ENCODE measurements at places on chromosomes 11 and 22.
A peak's percentile ranks its signal among the peaks of the same experiment; 100 is the strongest.

GRCh38 chr11:61688365-61689163 lies 8.4 kb downstream of the DAGLA start:
- no peak for DNase-seq

DNA sequence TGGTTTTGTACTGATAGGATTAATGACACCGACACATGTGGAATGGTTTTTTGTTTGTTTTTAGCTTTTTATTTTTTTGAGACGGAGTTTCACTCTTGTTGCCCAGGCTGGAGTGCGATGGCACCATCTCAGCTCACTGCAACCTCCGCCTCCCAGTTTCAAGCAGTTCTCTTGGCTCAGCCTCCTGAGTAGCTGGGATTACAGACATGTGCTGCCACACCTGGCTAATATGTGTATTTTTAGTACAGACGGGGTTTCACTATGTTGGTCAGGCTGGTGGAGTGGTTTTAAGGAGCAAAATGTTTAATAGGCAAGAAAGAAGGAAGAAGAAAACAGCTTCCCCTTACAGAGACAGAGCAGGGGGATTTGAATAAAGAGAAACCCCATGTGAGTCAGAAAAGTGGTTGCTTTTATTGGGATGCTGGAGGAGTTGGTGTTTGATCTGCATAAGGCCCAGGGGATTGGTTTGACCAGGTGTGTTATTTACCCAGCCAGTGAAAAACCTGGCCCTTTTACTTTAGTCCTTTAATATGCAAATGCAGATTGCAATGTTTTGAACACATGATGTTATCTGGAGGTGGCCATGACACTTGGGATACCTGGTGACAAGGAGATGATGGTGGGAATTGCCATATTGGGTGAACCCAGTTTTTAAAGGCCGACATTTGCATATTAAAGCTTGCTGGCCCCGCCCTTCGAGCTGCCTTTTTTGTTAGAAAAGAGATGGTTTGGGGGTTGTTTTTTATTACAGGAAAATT lies 24.3 kb downstream of the SUSD2 start:
- peak; percentile 26 for DNase-seq

DNA sequence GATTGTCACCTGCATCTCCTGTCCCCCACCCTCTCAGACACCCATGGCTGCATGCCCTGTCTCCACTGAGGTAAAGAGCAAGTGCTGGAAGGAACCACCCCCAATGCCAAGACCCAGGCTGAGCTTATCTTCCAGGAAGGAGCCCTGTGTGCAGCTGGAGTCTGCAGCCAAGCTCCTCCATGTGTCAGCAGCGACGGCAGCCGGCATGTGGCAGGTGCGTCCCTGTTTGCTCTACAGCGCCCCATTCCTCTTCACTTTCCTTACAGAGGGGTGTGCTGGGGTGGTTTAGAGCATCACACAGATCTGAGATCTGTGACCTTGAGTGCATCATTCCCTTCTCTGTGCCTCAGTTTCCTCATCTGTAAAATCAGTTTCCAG lies 7.7 kb upstream of the MN1 start:
- DNase-seq = no peak

DNA sequence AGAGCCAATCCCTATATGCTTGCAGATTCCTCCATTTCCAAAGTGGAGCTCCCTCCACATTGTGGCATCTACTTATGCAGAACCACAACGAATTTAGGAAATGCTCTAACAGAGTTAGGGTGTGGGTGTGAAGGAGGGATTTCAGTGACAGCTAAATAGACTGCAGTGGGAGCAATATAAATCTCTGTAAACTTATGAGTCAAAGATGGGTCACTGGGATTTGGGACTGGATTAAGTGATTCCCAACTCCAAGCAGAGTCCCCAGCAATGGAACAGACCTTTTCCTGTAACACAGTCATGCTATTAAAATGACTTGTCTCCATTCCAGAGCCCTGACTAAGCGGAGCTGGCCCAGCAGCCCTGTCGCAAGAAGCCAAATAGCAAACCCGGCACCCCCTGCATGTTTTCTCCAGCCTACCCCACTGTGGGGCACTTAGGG lies 36.6 kb downstream of the RPL27A start:
- DNase-seq = no peak

GRCh38 chr11:68330700-68331337 lies 18.4 kb downstream of the LRP5 start:
- no peak for DNase-seq

GRCh38 chr11:71263386-71263785 lies 11.0 kb upstream of the SHANK2 start:
- DNase-seq = no peak

DNA sequence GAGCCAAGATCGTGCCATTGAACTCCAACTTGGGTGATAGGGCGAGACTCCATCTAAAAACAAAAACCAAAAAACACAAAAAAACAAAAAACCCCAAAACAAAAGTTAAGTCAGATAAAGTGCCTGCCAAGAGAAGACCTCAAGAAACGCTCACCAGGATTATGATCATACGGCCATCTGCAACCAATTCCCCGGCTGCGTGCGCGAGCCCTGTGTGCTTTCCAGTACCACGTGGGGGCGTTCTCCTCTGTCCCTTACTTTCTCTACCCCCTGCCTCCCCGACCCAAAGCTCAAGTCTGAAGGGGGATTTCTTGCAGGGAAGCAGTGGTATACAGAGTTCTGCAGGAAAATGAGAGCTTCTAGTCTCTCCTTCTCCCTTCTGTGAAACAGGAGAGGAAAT lies 10.5 kb upstream of the RPS19BP1 start:
- DNase-seq = peak; percentile 72

- DNase-seq = no peak
These were observed 1.7 kb upstream of the LDHA start for GRCh38 chr11:18392434-18393321.

- DNase-seq = no peak
These were observed 28.7 kb upstream of the CTSD start for GRCh38 chr11:1792461-1792860.

DNA sequence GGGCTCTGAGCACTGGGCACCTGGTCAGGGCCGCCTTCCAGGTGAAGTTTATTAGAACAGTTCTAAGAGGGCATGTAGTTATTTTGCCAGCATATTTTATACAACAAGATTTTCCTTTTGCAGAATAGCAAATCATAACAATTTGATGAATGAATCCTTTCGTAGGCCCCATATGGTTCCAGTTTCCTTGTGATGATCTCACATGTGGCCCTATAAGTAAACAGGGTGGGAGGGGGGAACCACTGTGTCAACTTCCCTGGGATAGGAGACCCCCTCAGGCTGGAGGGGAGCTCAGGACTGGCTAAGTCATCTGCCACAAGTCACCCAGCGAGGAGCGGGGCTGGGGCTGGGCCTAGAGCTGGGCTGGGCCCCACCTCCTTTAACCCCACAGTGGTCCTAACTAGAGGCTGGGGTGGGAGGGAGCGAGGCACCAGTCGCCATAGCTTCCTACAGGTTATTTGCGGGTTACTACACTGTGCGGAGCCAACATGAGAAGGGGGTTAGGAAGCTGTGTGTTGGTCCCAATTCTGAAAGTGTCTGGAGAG lies 4.2 kb downstream of the FBLN1 start:
- no peak for DNase-seq

GRCh38 chr11:128580612-128581011 lies 6.7 kb downstream of the ETS1 start:
- DNase-seq = no peak

DNA sequence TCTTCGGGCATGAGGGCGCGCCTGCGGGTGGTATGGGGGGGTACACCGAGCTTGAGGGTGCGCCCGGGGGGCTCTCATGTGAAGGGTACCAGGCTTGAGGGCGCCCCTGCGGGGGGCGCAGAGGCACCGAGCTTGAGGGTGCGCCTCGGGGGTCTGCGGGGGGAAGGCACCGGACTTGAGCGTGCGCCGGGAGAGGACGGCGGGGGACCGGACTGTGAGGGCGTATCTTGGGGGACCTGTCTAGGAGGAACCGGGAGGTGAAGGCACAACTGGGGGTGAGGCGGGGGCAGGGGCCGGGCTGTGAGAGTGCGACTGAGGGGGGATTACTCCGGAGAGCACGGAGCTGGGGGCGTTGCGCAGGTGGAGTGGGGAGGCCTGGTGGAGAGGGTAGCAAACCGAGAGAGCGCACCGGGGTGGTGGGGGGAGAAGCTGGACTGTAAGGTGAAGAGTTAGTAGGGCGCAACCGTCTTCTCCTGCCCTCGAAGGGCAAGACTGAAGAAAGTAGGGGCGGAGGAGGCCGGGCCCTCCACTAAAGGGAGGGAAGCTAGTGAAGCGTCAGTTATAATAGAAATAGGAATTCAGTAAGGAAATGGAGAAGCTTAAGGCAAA lies 1.1 kb upstream of the DDX6 start:
- DNase-seq = peak; percentile 91

GRCh38 chr11:111604392-111605009 lies 2.3 kb downstream of the SIK2 start:
- peak; percentile 91 for DNase-seq

DNA sequence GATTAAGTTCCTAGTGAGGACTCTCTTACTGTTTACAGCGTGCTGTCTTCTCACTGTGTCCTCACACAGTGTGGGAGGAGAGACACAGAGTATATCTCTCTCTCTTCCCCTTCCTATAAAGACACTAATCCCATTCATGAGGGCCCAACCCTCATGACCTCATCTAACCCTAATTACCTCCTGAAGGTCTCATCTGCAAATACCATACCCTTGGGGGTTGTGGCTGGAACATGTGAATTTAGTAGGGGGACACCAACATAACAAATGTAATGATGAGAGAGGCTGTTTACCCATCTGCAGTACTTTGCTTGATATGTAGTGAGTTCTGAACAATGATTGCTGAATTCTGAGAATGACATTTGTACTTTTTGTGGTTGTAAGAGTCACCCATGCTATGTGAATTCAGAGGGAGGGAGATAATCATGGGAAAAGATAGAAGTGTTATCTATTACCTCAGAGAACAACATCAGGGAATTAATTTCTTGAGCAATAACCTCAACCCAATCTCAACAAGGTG lies 4.9 kb upstream of the OR52W1 start:
- DNase-seq = peak; percentile 66

GRCh38 chr11:117950301-117950700 lies 21.1 kb upstream of the TMPRSS13 start:
- peak; percentile 76 for DNase-seq

- no peak for DNase-seq
These were observed 52.8 kb downstream of the MN1 start for GRCh38 chr22:27748751-27749191.

DNA sequence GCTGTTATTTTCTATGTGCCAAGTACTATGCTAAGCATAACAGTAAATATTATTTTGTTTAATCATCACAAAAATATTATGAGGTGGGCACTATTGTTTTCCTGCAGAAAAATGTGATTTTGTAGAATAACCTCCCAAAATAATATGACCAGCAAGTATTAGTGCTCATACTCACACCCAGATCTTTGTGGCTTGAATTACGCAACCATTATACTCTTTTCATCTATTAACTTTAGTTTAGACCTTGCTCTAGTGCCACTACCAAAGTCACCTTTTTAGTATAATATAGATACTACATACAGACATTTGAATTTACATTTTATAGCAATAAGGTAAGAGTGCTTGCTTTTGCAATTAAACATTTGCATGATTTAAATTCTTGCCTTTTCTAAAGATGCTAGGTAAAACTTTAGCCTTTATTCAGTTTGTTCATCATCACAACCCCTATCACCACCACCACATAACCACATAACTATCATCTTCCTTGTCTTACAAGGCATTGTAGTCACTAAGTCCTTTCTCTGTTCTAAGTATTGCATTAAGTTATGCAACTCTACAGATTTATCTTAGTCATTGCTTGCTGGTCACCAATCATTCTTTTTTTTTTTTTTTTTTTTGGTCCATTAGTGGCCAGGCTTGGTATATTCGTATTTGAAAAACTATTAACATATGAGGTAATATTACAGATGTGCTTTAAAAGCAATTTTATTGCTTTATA lies 68.4 kb downstream of the GAS2 start:
- peak; percentile 88 for DNase-seq

DNA sequence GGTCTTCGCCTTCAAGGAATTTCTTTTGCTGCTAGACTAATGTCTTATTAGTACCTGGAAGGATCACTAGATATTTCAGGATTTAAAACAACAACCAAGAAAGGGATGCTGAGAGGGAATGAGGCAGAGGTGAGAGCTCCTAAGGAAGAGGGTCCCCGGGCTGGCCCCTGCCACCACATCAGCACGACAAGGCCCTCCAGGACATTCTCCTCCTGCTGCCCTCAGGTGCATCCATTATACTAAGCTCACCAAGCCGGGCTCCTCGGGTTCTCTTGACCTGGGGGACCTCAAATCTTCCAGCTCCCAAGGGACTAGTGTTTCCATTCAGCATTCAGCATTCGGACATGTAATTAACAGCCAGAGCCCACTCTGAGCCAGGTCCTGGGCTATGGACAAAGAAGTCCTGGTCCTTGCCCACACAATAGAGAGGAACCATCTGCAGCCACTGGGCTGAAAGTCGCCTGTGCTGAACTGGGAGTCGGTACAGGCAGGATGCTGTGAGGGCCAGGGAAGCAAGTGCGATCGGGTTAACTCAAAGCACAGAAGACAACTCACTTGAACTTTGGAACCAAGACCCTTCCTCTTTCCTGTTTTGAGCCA lies 29.4 kb upstream of the OAF start:
- DNase-seq = no peak

GRCh38 chr11:112612250-112612849 lies 348.9 kb upstream of the NCAM1 start:
- no peak for DNase-seq
